ENCODE measurements at places on chromosomes 6 and 20.

DNA sequence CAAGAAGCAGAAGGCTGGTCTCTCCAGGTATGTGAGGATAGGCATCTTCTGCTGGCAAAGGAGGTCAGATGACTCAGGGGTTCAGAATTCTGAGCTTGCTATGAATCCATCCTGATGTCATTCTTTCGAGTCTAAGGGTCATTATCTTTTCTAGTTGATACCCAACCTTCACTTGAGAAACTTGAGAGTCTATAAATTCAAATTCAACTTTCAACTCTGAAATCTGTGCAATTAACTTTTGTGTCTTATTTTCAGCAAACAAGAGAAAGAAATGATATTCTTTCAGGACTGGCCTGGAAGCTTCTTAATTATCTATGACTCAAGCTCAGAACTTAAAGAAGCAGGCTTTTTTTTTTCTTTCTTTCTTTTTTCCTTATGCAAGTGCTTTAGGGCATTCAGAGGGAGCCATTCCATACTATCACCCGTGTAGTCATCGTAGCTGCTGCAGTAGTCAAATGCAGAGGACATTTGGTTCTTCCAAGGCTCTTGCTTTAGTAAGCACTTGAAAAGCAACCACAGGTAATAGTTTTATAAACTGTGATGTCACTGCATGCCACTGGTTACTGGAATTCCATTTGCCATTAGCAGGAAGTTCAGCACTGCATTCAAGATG lies 93.0 kb downstream of the ADTRP start:
- no peak for DNase-seq

- no peak for DNase-seq
Measured at GRCh38 chr6:11580686-11581405, 43.3 kb downstream of the TMEM170B start.

DNA sequence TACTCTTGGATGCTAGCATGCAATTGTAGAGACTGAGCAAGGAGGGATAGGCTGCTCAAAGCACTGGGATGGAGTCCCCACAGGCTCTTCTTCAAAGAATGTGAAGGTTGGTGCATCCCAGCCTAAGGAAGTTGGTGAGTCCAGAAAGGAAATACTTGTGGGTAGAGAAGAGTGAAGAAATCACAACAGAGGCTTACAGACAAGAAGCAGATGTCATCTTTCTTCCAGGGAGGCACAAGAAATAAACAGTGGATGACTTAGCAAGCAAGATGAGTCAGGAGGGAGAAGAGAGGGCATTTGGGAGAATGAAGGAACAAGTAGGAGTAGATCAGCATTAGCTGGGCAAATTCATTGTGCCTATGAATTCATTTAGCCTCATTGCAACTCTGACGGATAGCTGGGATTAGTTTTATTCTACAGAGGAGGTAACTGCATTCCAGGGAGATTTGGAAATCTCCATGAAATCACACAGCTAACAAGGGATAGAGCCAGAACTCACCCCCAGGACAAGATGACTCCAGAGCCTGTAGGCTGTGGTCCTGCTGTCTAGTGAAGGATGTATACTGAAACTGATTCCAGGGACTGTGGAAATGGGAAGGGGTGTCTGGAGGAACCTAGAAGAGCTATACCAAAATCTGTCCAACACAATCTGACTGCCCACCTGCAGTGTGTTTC lies 125.8 kb upstream of the SPTLC3 start:
- DNase-seq, result no peak

GRCh38 chr6:81755551-81755950 lies 3.1 kb upstream of the TENT5A start:
- DNase-seq, result no peak

DNA sequence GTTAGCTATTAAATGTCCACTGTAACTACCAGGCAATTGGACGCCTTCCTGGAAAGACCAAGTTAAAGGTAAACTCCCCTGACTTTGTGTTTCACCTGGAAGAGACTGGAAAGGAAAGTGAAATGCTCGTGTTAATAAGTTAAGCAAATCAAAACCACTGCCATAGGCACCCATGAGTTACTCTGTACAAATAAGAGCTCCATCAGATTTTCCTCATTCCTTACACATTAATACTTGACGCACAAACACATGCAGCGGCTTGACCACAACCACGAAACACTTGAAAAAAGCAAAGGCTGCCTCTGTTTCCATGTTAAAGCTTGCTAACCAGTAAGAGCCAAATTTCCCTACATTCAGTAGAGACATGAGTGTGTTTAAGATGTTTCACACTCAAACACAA lies 19.8 kb downstream of the GCM1 start:
- no peak for DNase-seq

DNA sequence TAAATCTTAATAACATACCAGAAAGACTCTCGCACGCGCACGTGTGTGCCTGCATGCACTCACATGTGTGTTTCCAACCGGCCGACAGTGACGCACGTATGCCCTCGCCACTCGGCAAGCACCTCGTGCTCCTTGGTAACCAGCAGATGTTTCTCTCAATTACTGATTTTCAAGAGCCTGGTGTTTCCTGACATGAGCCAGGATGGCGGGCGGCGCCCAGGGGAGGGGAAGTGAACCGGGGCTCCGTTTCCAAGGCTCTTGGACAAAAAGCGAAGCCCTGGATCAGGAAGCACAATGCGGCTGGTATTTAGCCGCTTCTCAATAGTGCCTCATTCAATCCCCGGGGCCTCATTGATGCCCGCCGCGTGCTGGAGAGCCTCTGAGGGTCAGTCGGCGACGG lies 37.7 kb downstream of the PMEPA1 start:
- DNase-seq, result peak; percentile 93

- no peak for DNase-seq
Measured at GRCh38 chr6:116667623-116668022, 943 bp downstream of the ZUP1 start.

- DNase-seq, result no peak
Measured at GRCh38 chr6:98821756-98822405, 12.5 kb upstream of the POU3F2 start.

DNA sequence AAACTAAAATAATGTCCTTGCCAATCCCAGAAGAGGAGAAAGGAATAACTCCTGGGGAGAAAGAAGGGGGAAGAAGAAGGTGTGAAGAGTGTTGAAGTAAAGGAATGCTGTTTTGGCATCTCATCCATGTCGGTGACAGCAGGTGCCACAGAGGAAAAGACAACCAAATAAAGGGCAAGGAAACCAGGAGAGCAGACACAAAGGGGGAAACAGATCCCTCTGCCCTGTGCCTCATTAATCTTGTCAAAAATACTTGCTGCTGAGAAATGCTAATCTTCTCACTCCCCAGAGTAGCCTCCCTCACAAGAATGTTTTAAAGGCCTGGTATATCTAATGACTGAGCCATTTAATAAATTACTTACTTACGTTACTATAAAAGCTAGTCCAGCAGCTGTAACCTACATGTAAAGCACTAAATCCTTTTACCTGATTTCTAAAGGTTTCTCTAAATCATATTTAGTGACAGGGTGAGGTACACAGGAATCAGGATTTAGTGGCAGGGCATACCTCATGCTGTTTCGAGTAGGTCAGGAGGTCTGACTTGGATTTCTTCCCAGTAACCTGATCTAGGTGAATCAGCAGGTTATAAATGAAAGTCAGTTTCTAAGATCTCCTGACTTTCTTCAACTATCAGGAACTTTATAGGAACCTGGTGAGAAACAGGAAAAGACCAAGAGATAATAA lies 377.1 kb downstream of the CENPW start:
- no peak for DNase-seq

DNA sequence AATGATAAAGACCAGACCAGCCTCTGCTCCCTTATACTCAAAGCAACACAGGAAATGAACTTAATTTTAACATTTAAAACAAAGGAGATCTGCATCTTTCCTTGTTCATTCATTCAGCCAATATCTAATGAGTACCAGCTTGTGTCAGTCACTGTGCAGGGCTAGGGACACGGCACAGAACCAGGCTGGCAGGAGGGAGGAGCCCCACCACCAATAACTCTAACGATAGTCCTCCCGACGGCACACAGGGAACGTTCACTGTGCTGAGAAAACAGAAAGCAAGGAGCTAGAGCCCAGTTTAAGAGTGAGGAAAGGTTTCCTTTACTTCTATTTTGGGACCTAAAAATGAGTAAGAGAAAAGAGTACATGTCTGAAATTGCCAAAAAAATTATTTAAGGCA lies 9.9 kb downstream of the ETV7 start:
- no peak for DNase-seq

- DNase-seq, result no peak
Measured at GRCh38 chr20:4411744-4412143, 310.0 kb upstream of the PRND start.

DNA sequence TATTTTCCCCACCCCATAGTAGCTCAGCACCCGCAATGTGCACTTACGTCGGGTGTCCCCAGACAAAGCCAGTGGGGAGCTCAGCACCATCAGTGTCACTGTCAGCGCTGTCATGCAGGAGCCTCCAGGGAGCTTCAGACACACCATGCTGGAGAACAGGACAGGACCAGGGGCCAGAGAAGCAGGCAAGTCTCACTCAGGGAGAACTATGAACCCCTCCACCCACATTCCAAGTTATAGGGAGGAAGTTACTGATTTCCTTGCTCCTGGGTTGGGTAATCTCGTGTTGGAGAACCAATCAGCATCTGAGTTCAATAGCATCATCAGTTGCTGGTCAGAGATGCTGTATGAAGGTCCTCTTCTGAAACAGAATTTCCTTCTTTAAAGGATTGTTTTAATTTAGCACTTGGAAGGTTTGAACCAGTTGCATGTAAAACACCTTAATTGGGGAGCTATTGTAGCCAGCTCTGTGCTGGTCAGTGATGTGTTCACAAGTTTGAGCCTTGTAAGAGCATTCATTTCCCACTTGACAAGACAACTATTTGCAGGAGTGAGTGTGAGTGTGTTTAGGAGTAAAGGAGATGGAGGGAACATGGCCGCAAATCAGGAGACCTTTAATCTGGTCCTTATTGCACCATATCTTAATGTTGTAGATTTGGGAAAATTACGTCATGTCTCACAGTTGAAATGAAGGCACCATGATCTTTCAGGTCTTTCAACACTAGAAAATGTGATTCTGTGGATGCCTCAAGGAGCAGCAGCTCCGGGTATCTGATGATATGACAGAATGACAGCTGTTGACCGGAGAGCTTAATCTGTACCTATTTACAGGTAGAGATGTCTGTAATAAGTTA lies at the start of gene HLA-DRB1:
HLA-DRB1 (minus strand) TSS at position 253 of the 854 bp plus-strand sequence; CDS start at position 147, 106 bp downstream.
- no peak for DNase-seq

DNA sequence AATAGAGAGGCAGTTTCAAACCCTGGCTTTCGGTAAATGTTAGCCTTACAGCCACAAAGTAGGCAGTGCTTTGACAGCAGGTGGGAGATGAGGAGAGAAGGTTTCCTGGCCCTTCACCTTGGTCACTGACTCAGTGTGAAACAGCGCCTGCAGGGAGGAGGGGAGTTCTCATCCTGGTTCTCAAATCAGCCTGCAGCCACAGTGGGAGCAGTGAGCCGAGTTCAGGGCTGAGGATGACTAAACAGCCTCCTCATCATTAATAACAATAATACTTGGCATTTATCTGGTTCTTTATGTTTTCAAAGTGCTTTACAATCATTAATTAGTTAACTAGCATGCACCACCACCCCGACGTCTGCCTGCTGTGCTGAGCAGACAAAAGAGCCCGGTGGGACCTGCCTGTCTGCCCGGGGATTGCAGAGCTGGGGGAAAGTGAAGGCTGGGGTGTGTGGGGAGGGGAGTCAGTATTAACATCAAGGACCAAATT lies 59.6 kb downstream of the PRDM1 start:
- no peak for DNase-seq

DNA sequence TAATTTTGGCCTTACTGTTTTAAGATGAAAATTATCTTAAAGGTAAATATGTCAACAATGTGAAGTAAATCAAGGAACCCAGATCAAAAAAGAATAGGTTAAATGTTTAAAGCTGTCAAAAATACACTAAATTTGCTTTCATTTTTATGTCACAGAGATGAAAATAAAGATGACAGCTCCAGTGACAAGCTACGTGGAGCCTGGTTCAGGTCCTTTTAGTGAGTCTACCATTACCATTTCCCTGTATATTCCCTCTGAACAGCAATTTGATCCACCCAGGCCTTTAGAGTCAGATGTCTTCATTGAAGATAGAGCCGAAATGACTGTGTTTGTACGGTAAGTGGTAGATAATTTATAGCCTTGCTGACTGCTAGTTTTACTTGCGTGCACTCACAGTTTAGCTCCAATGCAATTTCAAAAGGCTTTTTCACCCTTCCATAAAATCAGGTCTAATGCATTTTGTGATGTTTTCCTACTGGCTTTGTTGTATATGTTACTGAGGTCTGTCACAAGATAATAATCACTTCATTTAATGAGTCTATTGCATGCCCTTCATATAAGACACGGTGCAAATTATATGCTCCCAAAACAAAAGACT lies 1.9 kb downstream of the HEBP2 start:
- DNase-seq, result no peak

- DNase-seq, result no peak
Measured at GRCh38 chr6:162123797-162124196, 603.8 kb downstream of the PRKN start.

GRCh38 chr6:29629571-29629970 lies 3.4 kb downstream of the GABBR1 start:
- DNase-seq, result no peak

- DNase-seq, result peak; percentile 16
Measured at GRCh38 chr6:36326356-36326995, 10.2 kb downstream of the BNIP5 start.

GRCh38 chr6:17159240-17159639 lies 57.4 kb downstream of the STMND1 start:
- no peak for DNase-seq

GRCh38 chr6:170235391-170236125 lies 55.3 kb downstream of the DLL1 start:
- no peak for DNase-seq

DNA sequence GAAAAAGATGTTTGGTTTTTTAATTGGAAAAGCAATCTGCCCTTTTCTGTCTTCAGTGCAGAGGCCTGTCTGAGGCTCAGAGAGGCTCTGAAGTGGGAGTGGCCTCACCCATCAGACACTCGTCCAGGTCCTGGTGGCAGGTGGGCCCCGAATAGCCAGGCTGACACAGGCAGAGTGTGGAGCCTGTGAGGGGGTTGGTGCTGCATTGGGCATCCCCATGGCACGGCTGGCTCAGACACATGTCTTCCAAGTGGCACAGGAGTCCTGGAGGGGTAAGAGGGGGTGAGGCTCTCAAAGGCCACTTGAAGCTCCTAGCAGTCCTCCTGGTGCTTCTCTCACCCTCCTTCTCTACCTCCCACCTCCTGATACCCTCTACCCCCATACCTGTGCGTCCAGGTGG lies 3.8 kb downstream of the NOTCH4 start:
- no peak for DNase-seq

GRCh38 chr20:1663917-1664316 lies 6.3 kb upstream of the SIRPG start:
- DNase-seq, result no peak

GRCh38 chr20:2515203-2515602 lies 6.5 kb upstream of the ZNF343 start:
- no peak for DNase-seq

DNA sequence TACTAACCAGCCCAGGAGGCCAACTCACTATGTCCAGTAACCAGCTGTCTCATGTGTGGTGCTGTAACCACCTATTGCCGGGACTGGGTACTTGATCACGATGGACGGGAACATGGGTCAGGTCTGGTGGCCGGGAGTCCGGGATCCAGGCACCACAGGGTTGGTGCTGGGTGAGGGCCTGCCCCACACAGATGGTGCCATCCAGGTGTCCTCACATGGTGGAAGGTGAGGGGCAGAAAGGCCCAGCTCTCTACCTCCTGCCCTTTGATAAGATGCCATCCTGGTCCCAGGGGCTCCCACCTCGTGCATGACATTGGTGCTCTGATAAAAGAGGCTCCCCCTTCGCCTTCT lies 116.3 kb downstream of the TAF4 start:
- DNase-seq, result no peak

GRCh38 chr6:22642254-22642653 lies 72.9 kb downstream of the HDGFL1 start:
- DNase-seq, result no peak

GRCh38 chr6:88513471-88513870 lies 347.3 kb upstream of the CNR1 start:
- DNase-seq, result no peak

Measured in NCI-H2171 (cell line).